ENCODE measurements at places on chromosomes 11 and 22.

DNA sequence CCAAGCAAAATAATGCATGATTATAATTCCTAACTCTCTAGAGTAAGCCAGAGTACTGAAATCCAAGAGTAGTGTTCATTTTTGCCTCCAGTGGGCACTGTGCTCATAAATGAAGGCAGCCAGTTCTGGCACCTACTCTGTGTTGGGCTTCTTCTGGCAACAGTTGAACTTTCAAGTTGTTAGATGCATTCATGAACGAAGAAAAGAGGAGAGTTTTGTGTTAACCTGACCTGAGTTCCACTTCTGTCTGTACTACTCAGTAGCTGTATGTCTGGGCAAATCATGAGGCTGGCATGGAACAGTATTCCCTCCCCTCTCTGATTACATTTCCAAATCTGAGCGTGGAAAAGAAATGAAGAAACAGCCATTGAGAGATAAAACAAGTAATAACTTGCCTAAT lies 20.3 kb upstream of the TENM4 start:
- no peak for DNase-seq

DNA sequence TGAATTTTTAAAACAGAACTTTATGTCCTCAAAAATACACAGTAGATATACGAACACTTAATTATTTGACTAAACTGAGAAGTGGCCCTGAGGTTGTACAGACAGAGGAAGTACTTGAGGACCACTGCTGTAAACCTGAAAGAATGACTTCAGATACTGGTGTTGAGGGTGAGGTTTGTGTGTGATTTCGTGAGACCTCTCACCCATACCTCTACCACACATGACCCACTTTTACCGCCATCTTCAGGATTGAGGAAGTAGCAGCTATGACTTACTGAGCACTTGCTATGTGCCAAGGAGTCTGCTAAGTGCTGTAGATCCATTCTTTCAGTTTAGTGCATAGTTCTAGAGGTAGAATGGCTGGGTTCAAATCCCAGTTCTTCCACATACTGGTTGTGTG lies 21.9 kb downstream of the MMP13 start:
- DNase-seq, result no peak

- DNase-seq, result no peak
These were observed at the start of gene FXYD2 for GRCh38 chr11:117824571-117825537. Gene FXYD2, minus strand, starts transcription at chr11:117824744. Its CDS starts 66 bp downstream, at chr11:117824678.

DNA sequence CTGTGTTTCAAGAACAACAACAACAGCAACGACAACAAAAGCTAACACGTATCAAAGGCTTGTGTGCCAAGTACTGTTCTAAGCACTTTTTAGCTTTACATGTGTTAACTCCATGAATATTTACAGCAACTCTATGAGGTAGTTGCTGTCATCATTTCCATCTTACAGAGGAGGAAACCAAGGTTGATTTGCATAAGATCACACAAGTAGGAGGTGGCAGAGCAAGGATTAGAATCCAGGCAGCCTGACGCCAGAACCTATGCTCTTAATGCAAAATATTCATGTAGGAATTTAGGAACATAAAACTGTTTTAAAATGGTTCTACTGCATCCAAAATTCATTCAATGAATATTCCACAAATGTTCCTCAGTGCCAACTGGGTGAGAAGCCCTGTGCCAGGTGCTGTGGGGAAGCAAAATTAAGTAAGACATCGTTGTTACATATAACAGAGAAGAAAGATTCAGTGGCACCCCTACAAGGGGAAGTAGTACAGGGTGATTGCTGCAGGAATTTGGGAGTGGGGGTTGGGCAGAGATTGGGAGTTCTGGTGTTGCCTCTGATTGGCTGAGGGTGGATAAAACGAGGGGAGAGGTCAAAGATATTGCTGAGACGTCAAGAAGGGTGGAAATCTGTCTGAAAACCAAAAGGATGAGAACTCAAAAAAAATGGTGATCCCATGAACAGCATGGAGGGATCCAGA lies 86.1 kb upstream of the ARHGAP20 start:
- no peak for DNase-seq

DNA sequence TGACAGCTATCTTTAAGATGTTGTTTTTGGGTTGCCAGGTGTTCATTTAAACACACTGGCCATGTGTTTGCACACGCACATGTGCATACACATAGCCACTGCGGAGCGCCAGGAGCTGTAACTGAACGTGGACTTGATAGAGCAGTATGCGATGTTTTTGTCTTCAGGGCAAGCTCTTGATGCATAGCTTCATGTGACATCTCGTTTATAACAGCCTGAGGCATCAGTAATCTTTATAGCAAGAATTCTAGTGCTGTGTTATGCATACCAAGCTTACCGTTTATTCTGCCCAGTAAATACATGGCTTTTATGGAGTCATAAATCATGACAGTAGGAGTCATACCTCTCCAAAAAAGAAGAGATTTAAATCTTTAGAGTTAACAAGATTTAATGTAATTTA lies 87.0 kb downstream of the ATXN10 start:
- DNase-seq, result no peak

GRCh38 chr11:61912530-61912898 lies 4.9 kb downstream of the RAB3IL1 start:
- DNase-seq, result no peak

DNA sequence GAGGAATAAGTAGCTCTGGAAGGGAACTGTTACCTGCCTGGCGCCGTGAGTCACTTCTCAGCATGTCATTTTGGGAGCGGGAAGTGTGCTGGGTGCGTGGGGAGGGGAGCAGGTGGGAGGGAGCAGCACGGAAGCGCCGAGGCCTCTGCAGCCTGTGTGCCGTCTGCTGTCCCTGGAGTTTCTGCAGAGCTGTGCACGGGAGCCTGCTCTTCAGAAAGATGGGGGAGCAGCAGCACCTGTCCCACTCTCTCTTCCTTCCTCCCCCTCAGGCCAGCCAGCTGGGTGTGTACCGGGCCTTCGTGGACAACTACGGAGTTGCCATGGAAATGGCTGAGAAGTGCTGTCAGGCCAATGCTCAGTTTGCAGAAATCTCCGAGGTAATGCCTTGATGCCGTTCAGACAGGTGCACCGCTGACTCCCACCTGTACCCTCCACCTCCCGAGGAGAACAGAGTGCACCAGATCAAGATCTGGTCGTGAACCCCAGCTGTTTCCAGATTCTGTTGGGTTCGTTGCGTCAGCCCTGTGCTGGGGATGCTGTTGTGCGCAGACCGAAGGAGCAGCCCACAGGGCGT lies 87.9 kb downstream of the BCR start:
- DNase-seq, result no peak

- no peak for DNase-seq
These were observed 11.8 kb downstream of the SWAP70 start for GRCh38 chr11:9675691-9676090.

DNA sequence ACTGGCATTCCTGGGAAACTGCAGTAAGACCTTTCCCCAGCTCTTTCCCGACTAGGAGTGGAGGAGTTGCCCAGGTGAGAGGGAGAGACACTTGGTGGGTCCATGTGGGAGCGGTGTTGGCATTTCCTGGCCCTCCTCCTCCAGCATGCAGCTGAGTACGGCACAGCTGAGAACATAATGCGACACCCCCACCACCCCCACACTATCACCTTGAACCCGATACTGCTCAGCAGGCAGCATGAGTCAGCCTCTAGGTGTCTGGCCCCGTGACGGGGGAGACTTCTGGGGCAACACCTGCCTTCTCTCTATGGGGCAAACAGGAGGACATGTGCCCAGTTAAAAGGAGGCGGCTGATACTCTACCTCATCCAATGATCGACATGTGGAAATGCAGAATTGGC lies 64.4 kb downstream of the PKNOX2 start:
- no peak for DNase-seq

DNA sequence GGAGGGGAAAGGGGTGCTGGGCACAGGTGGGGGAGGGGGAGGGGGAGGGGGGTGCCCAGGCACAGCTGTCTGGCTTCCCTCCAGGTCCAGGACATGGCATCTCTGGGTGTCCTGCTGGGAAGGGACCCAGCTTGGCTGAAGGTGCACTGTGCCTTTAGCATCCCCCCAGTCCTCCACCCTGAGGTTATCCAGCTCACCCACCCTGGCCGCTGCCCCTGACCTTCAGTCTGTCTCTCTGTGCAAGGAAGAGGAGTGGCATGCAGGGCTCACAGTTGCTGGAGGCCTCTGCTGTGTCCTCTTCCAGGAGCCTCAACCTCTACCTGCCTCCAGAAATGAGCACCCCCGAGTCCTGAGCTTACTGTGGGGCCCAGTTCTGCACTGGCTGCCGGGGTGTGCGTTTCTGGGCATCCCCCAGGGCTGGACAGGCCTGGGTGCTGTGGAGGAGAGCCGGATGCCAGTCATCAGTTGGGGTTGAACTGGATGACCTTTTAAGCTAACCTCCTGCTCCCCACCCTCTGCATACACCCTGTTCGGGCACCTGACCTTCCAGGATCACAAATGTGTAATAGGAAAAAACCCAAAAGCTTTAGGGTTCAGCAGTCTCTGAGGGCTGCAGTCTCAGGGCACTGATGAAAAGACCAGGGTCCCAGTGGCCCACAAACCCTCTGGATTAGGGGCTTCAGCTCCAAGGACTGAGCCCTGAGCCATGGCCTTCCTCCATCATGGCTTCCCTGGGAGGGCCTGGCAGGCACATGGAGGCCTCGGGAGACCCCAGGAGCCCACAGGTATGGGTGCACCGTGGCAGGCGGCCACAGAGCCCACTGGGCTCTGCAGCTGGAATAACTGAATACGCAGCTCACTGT lies 9.6 kb upstream of the CTSD start:
- DNase-seq, result no peak

DNA sequence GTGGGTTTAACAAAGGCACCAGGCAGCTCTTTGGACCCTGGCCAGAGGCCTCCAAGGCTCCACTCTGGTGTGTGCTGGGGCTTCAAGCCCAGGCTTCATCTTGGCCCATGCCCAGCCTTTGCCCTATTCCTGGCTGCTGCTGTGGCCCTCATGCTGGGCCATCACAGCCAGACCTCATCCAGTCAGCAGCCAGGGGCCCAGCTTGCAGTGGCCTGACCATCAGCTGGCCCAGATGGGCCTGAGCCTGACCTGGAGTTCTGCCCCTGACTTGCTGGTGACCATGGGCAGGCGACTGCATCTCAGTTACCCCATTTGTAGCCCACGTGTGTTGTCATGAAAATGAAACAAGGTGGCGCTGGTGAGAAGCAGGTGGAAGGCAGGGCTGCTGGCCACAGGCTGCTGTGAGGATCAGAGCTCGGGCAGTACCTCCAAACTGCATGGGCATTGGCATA lies 76.1 kb downstream of the MED15 start:
- no peak for DNase-seq

- no peak for DNase-seq
These were observed 5.9 kb downstream of the SCGB1D1 start for GRCh38 chr11:62195945-62196344.

DNA sequence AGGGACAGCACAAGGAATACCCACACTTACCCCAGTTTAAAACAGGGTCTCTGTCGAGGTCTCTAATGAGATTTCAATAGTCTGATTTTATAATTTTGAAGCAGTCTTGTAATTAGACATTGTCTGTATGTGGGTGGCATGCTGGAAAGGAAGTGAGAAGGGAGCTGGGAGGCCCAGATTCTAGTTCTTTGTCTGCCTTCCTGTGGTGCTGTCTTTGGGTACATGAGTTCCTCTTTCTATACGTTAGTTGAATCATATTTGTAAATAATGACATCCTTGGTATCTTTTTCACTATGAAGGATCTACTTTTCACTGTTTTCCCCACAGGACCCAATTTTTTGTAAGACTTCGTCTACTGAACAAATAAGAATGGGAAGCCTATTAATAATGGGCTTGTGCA lies 42.0 kb upstream of the TENM4 start:
- DNase-seq, result no peak

DNA sequence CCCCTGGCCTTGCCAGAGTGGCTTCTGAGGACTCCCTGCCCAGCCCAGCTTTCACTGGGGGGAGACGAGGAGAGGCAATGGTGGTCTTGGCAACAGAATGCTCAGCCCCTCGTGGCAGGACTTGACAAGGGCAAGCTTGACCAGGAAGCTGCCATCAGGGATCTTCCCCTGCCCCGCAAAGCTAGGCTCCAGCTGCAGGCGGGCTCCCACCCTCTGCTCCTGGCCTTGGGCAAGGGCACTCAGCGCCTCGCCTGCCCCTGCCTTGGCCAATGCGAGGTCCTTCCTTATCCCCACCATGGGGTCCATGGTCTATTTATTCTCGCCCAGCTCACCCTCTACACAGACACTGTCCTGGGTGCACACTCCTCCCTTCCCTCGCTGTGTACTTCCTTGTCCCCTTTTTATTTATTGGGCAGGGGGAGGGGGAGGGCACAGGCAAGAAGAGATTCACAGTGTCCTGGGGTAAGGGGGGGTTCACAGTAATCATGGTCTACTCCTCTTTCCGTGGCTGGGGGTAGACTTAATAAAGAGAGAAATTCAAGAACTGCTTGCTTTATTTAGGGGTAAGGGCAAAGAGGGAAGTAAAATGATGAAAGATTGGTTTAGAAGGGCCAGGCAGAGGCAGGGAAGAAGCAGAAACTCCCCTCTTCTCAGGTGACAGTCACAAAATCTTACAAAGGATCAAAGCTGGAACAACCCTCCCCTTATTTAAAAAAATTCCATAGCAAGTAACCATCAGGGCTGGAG lies 1.6 kb downstream of the GPHA2 start:
- no peak for DNase-seq

- DNase-seq, result no peak
These were observed 13.1 kb downstream of the MPPED1 start for GRCh38 chr22:43424666-43425630.

DNA sequence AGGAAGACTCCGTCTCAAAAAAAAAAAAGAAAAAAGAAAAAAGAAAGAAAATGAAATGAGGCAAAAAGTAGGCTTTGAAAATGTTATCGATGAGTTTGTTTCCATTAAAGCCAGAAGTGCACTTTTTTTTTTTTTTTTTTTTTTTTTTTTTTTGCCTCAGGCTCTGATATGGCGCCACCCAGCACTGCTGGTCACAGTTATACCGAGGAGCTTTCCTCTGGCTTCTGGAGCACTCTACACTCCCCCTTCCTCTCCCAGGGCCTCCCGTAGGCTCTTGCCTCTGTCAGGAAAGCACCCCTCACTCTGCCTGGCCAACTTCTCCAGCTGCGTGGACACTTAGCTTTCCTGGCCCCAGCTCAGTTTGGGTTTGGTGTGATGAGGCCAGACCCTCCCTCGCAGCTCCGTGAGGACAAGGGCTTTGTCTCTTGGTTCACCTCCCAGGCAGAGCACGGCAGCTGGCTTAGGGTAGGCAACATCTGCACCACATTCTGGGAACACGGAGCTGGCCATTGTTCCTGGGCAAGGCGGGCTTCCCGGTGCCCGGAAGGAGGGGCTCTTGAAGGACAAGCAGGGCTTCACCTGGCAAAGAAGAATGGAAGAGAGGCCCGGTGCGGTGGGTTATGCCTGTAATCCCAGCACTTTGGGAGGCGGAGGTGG lies 16.9 kb downstream of the FADS2 start:
- DNase-seq, result no peak
